ENCODE measurements at places on chromosomes 1 and 21.

- DNase-seq: no peak
Measured at GRCh38 chr21:42900446-42900845, 7.3 kb downstream of the NDUFV3 start.

- no peak for DNase-seq
Measured at GRCh38 chr1:23978805-23979204, 1.3 kb downstream of the SRSF10 start.

DNA sequence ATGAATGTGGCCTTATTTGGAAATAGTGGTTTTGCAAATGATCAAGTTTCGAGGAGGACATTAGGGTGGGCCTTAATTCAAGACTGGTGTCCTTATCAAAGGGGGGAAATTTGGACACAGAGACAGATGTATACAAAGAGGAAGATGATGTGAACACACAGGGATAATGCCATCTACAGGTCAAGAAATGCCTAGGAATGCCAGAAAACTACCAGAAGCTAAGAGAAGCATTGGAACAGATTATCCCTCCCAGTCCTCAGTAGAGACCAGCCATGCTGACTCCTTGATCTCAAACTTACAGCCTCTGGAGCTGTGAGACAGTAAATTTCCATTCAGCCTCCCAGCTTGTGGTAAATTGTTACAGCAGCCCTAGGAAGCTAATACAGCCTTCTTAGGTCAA lies 151.4 kb downstream of the PTGER3 start:
- DNase-seq: no peak

GRCh38 chr1:203744075-203744972 lies 20.7 kb upstream of the LAX1 start:
- DNase-seq: no peak

GRCh38 chr1:6392809-6393399 lies 663 bp downstream of the ACOT7 start:
- DNase-seq: no peak

GRCh38 chr1:230144010-230144614 lies 77.1 kb downstream of the GALNT2 start:
- DNase-seq: no peak
